ENCODE measurements at places on chromosomes 5 and 9. TPM values are rescaled to one million over a fixed set of nuclear protein-coding genes. Genes with fewer than 3 reads are reported as not detected.

Gene C5orf46
- total RNA-seq = not detected

Gene SLC36A1
- total RNA-seq = 11.0 TPM

Gene MARCOL
- not detected for total RNA-seq

Gene DBH
- not detected for total RNA-seq

Gene LCN12
- total RNA-seq = 42.9 TPM

Gene NPR3
- 12.5 TPM for total RNA-seq

Gene GPBP1
- 80.9 TPM for total RNA-seq

Gene GABRB2
- 4.4 TPM for total RNA-seq

Gene PLPP7
- 4.0 TPM for total RNA-seq

Gene CEP72
- 7.8 TPM for total RNA-seq

Gene BHMT
- 30.7 TPM for total RNA-seq

Gene C5orf63
- 8.5 TPM for total RNA-seq

Gene PCDHB8
- 3.7 TPM for total RNA-seq

Gene C5orf52
- not detected for total RNA-seq

Gene RANBP17
- 15.4 TPM for total RNA-seq

Gene NR5A1
- not detected for total RNA-seq

Gene PCDHGB1
- total RNA-seq = 2.9 TPM

Gene TSSK1B
- 0.13 TPM for total RNA-seq

Gene PTBP3
- total RNA-seq = 86.6 TPM

Gene PCDH1
- total RNA-seq = 147 TPM

Gene SLC34A3
- total RNA-seq = 0.13 TPM
